Osteoblast (primary cell): ENCODE measurements at places on chromosomes 4 and X. TPM values are rescaled to one million over a fixed set of nuclear protein-coding genes. Genes with fewer than 3 reads are reported as not detected.

GRCh38 chr4:20319825-20320612, 68.3 kb downstream of the SLIT2 start:
- no peak overlapping the region for H3K27ac ChIP-seq
- no peak for DNase-seq
- no peaks in the 10 kb centered on the region for H3K27me3 ChIP-seq
- H3K36me3 ChIP-seq = no peaks in the 10 kb centered on the region
- H3K4me1 ChIP-seq = peaks cover 19% of the 10 kb centered on the region

- no peak overlapping the region for H3K4me3 ChIP-seq
- no peaks in the 10 kb centered on the region for H3K4me1 ChIP-seq
- no peaks in the 10 kb centered on the region for H3K27me3 ChIP-seq
These were observed 227.8 kb upstream of the SPRY1 start for GRCh38 chr4:123168812-123169211.

DNA sequence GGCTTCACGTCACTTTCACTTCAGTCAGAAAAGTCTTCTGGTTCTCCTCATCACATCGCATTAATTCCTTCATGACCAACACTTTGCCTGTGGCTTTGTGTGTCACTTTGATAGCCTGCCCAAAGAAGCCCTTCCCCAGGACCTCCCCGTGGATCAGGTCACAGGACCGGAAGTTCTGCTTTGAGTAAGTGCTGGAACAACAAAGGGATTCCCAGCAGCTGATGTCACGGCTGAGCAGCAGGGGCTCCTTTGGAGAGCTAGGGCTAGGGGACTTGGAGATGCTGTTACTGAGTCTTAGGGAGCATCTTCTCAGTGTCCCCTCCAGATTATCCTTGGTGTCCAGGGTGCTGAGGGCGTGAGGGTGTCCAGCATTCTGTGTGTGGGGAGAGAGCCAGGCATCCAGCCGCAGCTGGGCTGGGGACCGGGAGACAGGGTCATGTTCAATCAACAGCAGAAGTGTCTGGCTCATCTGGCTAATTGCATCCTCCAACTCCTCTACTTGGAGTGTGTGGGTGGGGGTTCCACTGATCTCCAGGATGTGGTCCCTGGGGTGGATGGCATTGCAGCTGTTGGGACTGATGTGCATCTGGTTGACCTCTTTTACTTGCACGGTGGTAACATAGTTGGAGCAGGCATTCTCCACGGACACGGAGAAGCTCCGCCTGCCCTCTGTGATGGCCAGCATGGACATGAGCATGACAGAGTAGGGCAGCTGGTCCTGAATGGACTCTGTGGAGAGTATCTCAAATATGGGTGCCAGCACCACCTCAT, 39.2 kb upstream of the ARHGAP6 start:
- no peaks in the 10 kb centered on the region for H3K27me3 ChIP-seq
- no peak overlapping the region for H3K4me3 ChIP-seq

GRCh38 chrX:53071604-53072417, 10.4 kb upstream of the TSPYL2 start:
- peak overlapping the region; percentile 57 for H3K4me3 ChIP-seq
- no peak overlapping the region for H3K27ac ChIP-seq
- no peaks in the 10 kb centered on the region for H3K36me3 ChIP-seq
- peaks cover 7% of the 10 kb centered on the region for H3K27me3 ChIP-seq
- DNase-seq = no peak
- H3K4me1 ChIP-seq = peaks cover 4% of the 10 kb centered on the region

GRCh38 chr4:78720994-78721677, 55.0 kb upstream of the BMP2K start:
- H3K36me3 ChIP-seq = no peaks in the 10 kb centered on the region
- no peak overlapping the region for H3K27ac ChIP-seq
- H3K27me3 ChIP-seq = no peaks in the 10 kb centered on the region
- no peak for DNase-seq
- no peaks in the 10 kb centered on the region for H3K4me1 ChIP-seq
- H3K4me3 ChIP-seq = no peak overlapping the region

- DNase-seq = no peak
- peaks cover 3% of the 10 kb centered on the region for H3K27me3 ChIP-seq
These were observed 316.7 kb upstream of the KLF3 start for GRCh38 chr4:38347251-38347650.

DNA sequence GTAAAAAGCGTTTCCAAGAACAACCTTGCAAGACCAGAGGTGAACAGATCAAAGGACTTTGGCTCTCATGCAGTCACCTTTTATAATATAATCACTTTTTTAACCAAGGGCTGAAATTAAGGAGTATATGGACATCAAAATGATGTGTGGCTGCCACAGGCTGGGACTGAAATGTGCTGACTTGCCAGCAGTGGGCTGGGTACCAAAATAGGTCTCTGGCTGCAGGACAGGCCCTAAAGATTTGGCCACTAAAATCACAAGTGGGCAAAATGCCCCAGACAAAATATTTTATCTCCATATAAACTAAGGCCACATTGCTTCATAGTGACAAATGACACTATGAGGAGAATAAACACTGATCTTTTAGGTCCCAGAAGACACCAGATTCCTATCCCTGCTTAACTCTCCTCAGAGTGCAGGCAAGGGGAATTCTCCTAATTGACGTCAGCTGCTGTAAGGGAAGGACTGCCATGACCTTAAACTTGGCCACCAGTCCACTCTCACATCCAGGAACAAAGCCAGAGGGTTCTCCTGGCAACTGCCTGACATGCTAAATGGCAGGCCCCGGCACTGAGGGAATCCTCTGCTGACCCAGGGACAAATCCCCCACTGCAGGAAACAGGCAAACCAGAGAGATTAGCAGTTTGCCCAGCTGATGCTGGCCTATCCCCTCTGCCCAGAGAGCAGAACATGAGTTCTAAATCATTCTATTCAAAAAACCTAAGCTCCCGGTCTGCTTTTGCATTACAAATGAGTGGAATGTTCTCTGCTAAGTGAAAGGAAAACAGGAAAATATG, 155.8 kb downstream of the PPP3CA start:
- peaks cover 3% of the 10 kb centered on the region for H3K36me3 ChIP-seq
- H3K4me1 ChIP-seq = peaks cover 20% of the 10 kb centered on the region
- no peaks in the 10 kb centered on the region for H3K27me3 ChIP-seq
- H3K4me3 ChIP-seq = peak overlapping the region; percentile 29

GRCh38 chrX:141405486-141405852, 163.2 kb upstream of the SPANXC start:
- H3K4me1 ChIP-seq = peaks cover 6% of the 10 kb centered on the region
- H3K27me3 ChIP-seq = no peaks in the 10 kb centered on the region
- no peak for DNase-seq
- H3K27ac ChIP-seq = peak overlapping the region; percentile 70
- no peaks in the 10 kb centered on the region for H3K36me3 ChIP-seq

DNA sequence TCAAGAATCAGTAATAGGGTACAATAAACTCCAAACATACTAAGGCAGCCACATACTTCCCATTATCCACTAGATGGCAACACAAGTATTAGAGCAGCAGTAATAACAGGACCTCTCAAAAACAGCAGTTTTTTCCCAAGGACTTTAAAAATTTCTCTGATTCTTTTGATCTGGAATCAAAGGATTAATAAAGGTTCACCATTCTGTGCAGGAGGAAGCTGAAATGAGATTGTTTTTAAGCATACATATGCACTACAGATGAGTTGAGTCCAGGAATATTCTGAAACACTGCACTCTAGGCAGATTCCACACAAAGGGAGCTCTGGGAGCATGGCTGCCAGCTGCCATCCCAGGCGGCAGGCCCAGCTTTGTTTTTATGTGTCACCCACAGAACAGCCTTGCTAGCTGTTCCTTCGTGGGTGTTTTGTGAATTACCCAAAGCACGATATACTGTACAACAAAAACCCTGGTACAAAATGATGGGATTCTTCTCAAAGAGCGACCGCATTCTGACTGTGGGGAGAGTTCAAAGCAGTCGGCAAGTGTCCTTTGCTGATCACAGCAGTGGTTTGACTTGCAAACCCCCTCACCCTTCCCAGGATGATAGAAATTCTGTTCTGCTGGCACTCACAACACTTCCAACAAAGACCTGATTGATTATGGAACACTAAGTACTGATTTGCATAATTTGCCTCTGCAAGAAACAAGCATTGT, 61.0 kb downstream of the STX18 start:
- no peak overlapping the region for H3K4me3 ChIP-seq
- H3K4me1 ChIP-seq = peaks cover 24% of the 10 kb centered on the region
- H3K27me3 ChIP-seq = no peaks in the 10 kb centered on the region
- DNase-seq = peak; percentile 69
- H3K27ac ChIP-seq = peak overlapping the region; percentile 33

The ATP1B4 gene
- total RNA-seq = not detected in 2 replicates

The XPNPEP2 gene
- total RNA-seq = not detected in 2 replicates
